ENCODE measurements at places on chromosomes 7 and 10.

- DNase-seq: no peak
These were observed 696 bp downstream of the GIMAP4 start for GRCh38 chr7:150567871-150568301.

GRCh38 chr10:102800611-102801335 lies 36.4 kb downstream of the CYP17A1 start:
- DNase-seq: no peak

GRCh38 chr7:72538856-72539255 lies 126.7 kb upstream of the CALN1 start:
- no peak for DNase-seq

GRCh38 chr10:110939419-110939818 lies 20.0 kb downstream of the SHOC2 start:
- DNase-seq: no peak

GRCh38 chr7:106257752-106258151 lies 27.0 kb downstream of the NAMPT start:
- no peak for DNase-seq

GRCh38 chr7:73778801-73779389 lies 8.8 kb upstream of the CLDN3 start:
- no peak for DNase-seq

GRCh38 chr10:51770709-51771108 lies 71.3 kb upstream of the CSTF2T start:
- no peak for DNase-seq

GRCh38 chr7:6637544-6638229 lies 569 bp downstream of the ZNF316 start:
- DNase-seq: no peak

GRCh38 chr7:18535810-18536415 lies 40.4 kb downstream of the HDAC9 start:
- DNase-seq: no peak

DNA sequence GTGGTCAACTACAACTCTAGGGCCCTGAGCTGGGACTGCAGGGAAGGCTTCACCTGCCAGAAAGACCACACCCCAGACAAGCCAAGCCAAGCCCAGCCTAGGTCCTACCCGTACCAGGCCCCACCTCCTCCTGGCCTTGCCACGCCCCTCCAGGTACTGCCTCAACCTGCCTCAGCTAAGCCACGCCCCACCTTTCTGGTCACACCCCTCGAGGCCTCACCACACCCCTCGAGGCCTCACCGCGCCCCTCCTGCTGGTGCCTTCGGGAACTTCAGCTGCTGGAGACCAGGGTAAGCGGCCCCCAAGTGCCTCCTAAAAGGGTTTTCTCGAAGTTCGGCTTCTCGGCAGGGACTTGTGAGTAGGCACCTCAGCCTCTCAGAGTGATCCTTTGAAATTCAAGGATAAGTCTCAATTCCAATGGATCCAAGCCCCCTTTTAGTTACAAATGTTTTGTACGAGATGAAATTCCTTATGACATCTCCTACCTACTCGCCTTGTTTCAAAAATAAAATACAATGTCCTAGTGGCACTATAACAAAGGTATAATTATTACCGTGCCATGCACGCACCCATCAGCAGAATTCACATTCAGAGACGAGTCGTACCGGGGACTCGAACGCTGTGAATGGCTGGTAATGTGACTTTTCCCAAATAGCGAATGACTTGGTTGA lies 171.2 kb downstream of the ARHGAP21 start:
- DNase-seq: no peak

DNA sequence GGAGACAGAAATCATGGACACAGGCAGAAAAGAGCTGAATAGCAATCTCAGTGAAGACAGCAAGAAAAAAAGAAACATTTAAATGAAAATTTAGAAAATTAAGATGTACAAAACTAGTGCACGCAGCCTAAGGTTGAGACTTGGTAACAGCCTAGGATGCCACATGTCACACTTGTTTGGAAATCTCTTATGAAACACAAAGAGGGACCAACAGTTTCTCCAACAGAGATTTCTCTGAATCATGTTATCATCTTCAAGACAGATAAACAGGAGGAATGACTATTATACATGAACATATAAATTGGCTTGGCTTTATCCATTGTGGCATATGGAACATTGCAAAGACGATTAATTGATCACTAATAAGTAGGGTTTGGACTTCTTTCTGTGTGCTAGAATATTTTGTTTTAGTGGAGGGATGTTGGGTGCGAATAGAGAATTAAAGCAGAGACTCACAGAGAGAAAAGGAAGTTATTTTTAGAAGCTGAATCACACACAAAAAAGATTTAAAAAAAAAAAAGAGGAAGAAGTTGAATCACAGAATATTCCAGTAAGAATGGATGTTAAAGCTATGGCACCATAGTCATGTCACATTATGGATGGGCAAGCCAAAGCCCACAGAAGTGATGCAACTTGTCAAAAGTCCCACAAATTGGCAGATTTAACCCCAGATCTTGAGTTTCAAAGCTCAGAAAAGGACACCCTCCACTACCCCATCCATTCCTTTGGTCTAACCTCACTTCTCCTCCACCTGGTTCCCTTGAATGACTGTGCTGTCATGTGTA lies 91.6 kb downstream of the MYOF start:
- DNase-seq: no peak

DNA sequence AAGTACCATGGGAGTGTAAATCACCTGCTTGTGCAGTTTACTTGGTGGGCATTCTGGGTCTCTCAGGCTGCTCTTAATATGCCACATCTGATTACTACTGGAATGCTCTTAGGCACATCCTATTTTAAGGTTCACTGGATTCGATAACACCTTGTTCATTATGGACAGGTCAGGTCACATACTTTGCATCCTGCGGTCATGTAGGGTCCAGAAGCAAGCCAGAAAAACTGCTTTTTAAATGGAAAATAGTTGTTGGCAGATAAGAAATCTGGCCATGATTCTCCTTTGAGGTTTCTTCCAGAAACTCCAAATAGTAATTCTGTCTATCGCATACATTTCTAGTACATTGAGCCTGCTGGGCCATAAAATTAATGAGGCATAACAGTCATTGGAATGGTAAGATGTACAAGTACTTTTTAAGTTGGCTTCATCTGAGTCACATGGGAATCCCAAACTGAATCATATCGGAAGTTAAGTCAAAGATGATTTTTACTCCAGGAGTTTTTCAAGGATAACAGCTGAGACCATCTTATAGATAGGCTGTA lies 371.9 kb downstream of the LRRTM3 start:
- no peak for DNase-seq

- DNase-seq: no peak
These were observed 170.8 kb upstream of the CDCA7L start for GRCh38 chr7:22116451-22117030.

DNA sequence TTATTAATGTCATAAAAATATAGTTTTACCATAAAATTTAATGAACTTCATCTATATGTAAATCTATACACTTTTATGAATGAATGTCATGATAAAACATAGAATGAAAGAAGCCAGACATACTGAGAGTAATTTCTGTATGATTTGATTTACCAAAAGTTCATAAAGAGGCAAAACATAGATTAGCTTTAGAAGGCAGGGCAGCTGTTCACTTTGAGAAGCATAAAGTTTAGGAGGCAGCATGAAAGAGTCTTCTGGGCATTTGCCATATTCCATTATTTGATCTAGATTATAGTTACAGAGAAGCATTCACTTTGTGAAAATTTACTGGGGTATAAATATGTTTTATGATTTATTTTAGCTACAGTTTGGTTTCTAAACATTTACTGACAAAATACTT lies 487.2 kb downstream of the ANKRD7 start:
- no peak for DNase-seq

GRCh38 chr10:44995581-44995913 lies 5.2 kb upstream of the ZNF22 start:
- DNase-seq: no peak

DNA sequence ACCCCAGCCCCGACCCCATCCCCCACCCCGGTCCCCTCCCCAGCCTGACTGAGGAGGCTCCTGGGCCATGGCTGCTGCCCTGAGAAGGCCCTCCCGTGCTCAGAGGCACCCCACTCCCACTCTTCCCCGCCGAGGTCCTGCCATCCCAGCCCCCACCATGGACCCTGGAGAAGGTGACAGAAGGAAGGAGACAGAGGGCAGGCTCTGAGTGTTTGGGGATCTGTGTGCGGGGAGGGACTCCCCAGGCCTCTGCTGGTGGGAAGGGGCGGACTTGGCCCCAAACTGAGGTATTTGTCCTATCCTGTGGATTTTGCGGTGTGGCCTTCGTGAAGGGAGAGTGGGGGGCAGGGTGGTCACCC lies 53.4 kb downstream of the PWWP2B start:
- no peak for DNase-seq

DNA sequence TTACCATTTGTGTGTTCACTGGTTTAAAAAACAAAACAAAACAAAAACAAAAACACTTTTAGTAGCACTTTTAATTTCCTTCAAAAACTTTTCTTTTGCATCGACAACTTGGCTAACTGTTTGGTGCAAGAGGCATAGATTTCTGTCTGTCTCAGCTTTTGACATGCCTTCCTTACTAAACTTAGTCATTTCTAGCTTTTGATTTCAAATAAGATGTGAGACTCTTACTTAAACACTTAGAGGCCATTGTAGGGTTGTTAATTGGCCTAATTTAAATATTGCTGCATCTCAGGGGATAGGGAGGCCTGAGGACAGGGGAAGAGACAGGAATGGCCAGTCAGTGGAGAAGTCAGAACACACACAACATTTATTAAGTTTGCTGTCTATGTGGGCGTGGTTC lies 66.3 kb downstream of the AVL9 start:
- DNase-seq: no peak

GRCh38 chr10:569961-570627 lies 119.4 kb downstream of the DIP2C start:
- no peak for DNase-seq

GRCh38 chr10:90745565-90745964 lies 112.3 kb downstream of the HTR7 start:
- no peak for DNase-seq

- DNase-seq: no peak
These were observed 253.5 kb downstream of the ABCA13 start for GRCh38 chr7:48424731-48425130.

- no peak for DNase-seq
These were observed 282.6 kb downstream of the AUTS2 start for GRCh38 chr7:69880840-69881239.

DNA sequence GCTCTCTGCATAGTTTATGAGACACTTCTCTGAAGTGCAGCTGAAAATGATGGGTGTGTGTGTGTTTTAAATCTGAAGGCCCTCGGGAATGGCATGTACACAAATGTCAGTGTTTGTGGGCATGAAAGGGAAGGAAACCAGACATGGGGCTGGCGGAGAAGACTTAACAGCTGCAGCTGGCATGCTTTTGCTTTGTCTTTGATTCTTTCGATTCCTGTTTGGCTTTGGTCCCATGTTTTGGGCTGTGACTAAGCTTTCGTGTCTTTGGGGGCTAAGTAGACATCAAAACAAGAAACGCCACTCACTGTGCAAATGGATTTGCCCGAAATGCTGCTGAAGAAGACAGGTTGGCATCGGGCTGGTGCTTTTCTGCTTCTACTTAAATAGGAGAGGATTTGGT lies 179.3 kb downstream of the PFKFB3 start:
- no peak for DNase-seq

DNA sequence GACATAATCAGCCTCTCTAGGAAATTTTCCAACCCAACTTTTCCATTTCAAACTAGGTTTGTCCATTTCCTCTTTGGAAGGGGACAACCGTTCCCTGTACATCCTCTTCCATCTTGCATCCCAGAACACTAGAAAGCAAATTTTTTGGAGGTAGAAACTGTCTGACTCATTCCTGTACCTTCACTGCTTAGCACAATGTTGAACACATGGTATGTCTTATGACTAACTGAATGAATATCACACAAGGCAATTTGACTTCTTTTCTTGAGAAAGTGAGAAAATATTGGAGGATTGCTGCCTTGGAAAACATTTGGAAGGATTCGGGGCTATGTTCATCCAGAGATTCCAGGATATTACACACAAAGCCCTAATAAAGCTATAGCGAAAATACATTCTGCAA lies 289.1 kb downstream of the FGFR2 start:
- no peak for DNase-seq

DNA sequence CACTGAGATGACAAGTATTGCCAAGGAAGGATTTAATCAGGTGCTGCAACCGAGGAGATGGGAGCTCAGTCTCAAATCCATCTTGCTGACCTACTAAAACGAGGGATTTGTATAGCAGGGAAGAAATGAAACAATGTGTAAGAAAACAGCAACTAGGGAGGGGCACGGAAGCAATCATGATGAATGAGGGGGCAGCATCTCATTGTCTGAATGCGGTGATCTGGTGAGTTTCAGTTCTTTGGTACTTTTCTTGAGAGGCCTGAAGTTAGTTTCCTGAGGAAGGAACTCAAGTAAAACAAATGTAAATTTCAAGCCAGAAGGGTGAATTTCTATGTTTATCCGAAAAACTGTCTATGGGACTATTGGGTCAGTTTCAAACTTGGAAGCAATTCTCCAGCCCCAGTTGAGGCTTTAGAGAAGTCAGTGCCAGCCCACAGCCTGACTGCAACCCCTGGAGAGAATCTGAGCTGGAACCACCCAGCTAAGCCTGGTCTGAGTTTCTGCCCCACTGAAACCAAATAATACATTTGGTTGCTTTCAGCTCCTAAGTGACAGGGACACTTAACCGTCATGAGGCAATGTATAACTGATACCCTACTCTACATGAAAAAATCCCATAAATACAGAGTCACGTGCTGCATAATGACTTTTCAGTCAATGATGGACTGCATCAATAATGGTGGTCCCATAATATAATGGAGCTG lies 45.8 kb upstream of the TNS3 start:
- no peak for DNase-seq

DNA sequence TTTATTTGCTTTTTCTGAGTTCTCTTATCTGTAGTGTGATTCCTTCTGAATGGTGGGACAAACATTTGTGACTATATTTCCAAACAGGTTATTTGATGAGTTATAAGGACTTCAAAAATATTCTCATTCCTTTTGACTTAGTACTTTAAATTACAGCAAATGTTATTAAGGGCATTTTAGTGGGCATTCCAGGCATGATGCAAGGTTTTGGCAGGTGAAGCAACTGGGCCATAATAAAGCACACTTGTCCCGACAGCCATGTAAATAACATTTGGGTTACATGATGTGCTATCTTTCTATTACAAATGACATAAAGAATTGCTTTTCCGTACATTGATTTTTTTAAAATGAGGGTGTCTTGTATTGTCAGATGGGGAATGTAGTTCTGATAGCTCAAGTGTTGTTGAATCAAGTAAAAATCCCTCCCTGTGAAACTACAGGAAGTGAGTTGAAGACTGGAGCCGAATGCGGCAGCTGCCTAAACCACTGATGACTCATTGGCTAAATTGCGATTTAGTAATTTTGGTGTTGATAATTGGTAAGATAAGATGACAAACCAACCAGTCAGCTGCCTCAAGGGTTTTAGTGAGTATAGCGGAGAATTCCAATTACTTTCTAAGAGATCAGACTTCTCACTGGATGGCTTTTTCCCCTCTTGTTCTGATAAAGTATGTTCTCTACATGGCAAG lies 231.3 kb upstream of the NPY start:
- DNase-seq: no peak

- no peak for DNase-seq
These were observed 8.4 kb downstream of the PRF1 start for GRCh38 chr10:70594161-70594560.

All from adrenal gland (tissue), 19 donors.